Epithelial cell of esophagus (primary cell): ENCODE measurements at places on chromosomes 4 and X.

DNA sequence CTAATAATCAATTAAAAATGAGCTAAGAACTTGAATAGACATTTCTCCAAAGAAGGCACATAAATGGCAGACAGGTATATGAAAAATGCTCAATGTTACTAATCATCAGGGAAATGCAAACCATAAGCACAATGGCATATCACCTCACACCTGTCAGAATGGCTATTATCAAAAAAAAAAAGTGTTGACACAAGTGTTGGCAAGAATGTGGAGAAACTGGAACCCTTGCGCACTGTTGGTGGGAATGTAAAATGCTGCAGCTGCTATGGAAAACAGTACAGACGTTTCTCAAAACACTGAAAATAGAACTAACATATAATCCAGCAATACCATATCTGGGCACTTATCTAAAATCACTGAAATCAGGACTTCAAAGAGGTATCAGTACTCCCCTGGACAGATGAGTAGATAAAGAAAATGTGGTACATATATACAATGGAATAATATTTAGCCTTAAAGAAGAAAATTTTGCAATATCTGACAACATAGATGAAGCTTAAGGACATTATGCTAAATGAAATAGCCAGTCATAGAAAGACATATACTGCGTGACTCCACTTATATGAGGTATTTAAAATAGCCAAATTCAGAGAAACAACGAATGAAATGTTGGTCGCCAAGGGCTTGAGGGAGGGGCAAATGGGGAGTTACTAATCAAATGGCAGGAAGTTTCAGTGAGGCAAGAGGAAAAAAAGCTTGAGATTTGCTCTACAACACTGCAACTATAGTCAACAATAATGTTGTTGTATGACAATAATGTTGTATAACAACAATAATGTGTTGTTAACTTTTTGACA lies 175.5 kb downstream of the WDFY3 start:
- peak; percentile 29 for DNase-seq

- DNase-seq, result no peak
These were observed 80.3 kb downstream of the FAM13A start for GRCh38 chr4:88976775-88977035.

DNA sequence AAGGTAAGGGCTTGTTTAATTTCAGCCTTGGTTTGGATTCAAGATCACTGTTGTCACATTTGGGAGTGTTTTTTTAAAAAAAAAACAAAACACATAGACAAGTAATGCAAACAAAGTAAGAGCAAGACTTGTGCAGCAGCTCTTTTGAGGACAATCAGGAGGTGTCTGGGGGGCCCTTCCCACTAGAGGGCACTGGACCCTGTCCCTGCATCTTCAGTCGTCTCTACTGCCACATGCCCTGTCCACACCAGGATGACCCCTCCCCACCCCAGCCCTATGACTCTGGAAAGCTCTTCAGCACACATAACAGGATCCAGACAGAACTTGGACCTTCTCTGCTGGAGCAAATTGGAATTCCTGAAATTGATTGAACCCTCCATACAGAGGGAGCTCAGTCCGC lies 71.0 kb downstream of the USP46 start:
- DNase-seq, result peak; percentile 14

DNA sequence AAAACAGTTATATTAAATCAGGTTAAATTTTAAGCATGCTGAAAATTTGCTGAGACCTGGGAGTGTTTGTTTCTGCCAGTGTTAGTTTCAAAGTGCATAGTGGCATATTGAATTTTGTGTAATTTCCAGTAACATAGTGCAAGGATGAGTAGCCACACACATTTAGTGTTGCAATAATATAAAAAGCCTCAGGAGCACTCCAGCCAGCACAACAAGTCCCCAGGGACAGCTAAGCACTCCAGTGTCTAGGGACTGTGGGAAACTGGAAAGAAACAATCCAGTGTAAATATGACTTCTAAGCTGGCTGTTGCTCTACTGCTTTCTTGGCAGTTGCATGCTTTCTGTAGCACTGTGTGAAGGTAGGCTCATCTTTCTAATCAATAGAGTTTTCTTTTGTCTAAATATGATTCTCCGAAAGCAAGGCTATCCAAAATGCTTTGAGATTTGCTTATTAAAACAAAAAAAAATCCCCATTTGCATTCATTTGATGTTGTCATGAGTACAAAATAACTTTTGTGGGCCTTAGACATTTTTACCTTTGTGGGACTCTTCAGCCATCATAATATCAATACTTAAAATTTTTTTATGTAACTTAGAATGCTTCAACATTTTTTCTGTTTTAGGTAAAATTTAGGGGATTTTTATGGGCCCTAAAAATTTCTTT lies 24.2 kb upstream of the CXCL2 start:
- peak; percentile 53 for DNase-seq

- no peak for DNase-seq
These were observed 1.6 kb upstream of the ABLIM2 start for GRCh38 chr4:8160233-8160560.

GRCh38 chr4:88737307-88737941 lies 39.8 kb upstream of the NAP1L5 start:
- peak; percentile 20 for DNase-seq

DNA sequence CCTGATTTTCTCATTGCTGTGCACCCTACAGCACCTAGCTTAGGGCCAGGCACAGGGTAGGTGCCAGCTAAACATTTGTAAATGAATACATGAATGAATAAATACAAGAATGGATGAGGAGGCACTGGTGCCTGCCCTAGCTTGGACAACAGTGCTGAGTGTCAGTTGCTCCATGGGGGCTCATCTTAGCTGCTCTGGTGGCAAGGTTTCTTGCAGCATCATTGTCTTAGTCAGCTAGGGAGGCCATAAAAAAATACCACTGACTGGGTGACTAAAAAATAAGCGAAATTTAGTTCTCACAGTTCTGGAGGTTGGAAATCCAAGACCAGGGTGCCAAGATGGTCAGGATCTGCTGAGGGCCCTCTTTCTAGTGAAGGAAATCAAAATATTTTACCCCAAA lies 31.2 kb downstream of the TMEM31 start:
- DNase-seq, result no peak

DNA sequence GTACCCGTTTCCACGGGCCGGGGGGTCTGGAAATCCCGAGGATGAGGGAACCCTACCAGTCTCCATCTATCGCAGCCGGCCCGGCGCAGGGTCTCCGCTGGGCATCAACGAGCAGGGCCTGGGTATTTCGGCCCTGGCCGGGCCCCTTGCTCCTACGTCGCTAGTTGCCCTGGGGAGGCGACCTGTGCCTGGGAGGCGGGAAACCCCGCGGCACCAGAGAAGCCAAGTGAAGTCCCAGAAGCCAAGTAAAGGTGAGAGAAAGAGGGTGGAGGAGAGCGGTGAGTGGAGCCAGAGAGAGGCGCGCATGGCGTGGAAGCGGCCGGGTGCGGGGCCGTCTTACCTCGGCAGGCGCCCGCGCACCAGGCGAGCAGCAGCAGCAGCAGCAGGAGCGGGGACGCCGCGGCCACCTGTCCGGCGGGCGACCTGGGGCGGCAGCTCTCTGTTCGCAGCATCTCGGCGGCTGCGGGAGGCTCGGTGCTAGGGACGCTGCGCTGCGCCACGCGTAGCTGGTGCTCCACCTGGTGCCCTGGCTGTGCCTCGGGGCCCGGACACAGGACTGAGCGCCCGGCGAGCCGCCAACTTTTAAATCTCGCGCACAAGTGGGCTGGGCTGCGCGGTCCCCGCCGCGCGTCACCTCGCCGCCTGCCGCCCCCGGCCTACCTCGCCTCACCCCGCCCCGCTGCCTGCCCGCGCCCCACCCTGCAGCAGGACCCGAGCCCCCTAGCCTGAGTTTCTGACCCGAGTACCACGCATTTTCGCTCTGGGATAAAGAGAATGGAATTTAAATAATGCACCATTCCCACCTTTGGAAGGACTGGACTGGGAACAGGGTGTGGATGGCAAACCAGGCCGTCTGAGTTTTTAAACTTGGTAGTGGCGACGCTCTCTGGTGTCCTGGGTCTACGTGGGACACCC lies at the start of gene NMU:
Gene NMU (minus strand): TSS at position 558 of the 915 bp plus-strand sequence. CDS start 106 bp downstream, at position 452.
- peak; percentile 68 for DNase-seq

GRCh38 chr4:56414135-56414670 lies 21.2 kb downstream of the PPAT start:
- no peak for DNase-seq

GRCh38 chr4:28373191-28373590 lies 1512.5 kb downstream of the STIM2 start:
- no peak for DNase-seq

DNA sequence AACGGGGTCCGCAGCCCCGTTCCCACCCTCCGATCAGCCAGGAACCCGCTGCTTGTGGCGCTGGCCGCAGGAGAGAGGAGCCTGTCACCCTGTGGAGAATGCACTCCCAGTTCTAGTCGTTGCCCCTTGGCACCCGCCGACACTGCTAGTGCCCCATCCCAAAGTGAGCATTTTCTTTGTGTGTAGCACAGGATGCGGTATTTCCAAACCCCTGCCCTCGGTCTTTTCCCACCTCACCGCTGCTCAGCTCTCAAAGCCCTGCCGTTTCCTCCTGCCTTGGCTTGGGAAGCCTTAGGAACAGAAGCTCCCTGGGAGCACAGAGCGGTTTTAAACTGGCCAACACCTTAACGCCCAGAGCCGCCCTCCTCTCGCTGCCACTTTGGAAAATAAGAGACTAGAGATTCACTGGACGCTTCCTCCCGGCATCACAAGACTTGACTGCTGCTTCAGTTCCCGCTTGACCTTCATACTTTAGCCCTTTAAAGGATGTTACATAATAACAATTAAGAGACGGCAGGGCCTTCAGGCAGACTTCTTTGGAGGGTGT lies 772 bp downstream of the CYP4V2 start:
- DNase-seq, result peak; percentile 30

DNA sequence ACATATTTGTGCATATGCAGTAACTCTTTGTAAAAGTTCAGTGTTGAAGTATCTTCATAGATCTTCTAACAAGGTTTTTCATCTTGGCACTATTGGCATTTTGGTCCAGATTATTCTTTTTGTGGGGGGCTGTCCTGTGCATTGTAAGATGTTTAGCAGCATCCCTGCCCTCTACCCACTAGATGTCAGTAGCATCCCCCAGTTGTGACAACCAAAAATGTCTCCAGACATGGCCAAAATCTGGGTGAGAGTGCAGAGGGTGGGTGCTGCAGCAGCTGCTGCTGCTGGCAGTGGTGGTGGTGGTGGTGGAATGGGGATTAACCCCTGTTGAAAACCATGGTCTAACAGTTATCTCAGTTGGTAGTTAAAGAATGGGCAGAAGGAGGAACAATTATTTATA lies 370.0 kb downstream of the GPAT3 start:
- no peak for DNase-seq

GRCh38 chrX:54794795-54795194 lies 3.3 kb downstream of the ITIH6 start:
- DNase-seq, result no peak

- DNase-seq, result no peak
These were observed 28.9 kb downstream of the CPLX1 start for GRCh38 chr4:797066-797465.

- DNase-seq, result no peak
These were observed 551.8 kb upstream of the GRID2 start for GRCh38 chr4:91751961-91752360.

- no peak for DNase-seq
These were observed 3.6 kb upstream of the CXCL1 start for GRCh38 chr4:73865431-73866096.
